Activated CD8-positive, alpha-beta memory T cell treated with anti-CD3 and anti-CD28 coated beads for 24 hours (primary cell): ENCODE measurements at places on chromosomes 7 and 10.

- DNase-seq, result no peak
These were observed 18.4 kb upstream of the MACROH2A2 start for GRCh38 chr10:70034232-70034631.

- no peak for DNase-seq
These were observed 148.4 kb downstream of the KLF6 start for GRCh38 chr10:3636356-3637181.

DNA sequence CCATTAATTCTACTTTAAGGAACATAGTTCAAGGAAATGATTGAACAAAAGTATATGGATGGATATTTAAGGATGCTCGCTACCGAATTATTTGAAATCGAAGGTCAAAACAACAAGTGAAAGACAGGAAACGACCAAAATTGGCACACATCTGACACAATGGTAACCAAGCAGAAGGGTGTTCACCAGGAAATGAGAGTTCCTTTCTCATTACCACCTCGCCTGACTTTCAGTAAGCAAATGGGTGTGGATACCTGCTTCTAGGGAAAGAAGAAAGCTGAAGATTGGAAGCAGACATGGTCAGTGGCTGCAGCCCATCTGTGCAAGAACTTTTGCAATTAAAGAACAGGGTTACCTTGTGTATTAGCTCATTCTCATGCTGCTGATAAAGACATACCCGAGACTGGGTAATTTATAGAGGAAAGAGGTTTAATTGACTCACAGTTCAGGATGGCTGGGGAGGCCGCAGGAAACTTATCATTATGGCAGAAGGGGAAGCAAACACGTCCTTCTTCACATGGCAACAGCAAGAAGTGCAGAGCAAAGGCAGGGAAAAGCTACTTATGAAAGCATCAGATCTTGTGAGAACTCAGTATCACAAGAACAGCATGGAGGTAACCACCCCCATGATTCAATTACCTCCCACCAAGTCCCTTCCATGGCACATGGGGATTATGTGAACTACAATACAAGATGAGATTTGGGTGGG lies 6.2 kb upstream of the TMEM273 start:
- DNase-seq, result no peak

GRCh38 chr10:34470307-34470706 lies 344.8 kb downstream of the PARD3 start:
- no peak for DNase-seq

GRCh38 chr10:57015187-57015586 lies 654.1 kb upstream of the ZWINT start:
- DNase-seq, result no peak

- DNase-seq, result no peak
These were observed 50.9 kb downstream of the ZNF467 start for GRCh38 chr7:149722356-149722957.

DNA sequence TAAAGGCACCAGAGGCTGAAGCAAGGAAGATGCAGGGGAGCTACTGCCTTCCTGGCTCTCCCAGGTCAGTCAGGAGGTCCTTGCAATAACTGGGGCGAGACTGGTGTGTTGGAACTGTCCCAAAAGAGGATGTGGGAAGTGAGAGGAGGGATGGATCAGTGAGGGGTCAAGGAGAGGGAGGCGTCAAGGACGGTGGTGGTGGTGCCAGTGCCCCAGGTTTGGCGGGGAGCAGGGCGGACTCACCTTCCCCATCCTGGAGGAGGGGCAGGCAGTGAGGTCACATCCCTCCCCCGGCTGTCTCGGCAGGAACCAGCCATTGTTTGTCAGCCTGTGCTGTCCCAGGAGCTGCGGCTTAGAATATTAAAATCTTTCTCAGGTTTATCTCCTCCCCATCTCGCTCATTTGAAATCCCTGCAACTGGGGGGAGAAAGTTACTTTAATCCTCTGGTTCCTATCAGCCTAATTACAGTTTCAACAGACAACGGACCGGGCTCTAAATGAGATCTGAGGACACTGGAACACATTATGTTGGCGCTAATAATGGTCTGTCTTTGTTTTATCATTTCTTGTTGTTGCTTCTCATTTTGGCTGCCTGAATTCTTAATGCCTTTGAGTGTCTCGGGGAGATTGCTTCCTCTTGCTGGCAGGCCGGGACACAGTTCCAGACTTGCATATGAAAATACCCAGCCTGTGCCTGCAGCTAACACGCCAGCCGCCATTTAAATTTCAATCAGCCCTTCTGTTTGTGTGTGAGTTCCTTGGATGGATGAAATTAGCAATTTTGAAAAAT lies 387.5 kb downstream of the RPS24 start:
- no peak for DNase-seq

- no peak for DNase-seq
These were observed 125.6 kb downstream of the CELF2 start for GRCh38 chr10:11143242-11143641.

DNA sequence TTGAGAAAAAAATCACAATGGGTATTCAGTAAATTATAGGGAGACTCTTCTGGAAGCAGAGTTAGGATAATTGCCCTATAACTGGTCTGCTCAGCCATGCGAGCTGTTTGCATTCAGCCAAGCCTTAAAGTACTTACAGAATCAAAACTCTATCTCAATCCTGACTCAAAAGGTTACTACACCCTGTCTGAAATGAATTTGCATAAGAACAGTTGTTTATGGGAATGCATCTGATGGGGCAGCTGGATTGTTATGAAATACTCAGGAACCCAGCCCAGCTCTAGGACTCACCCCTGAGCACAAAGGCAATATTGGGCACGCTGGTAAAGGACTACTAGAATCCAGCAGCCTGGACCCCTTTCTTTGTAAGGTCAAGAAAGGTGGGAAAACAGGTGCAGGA lies 38.8 kb downstream of the AKR1B15 start:
- DNase-seq, result no peak

DNA sequence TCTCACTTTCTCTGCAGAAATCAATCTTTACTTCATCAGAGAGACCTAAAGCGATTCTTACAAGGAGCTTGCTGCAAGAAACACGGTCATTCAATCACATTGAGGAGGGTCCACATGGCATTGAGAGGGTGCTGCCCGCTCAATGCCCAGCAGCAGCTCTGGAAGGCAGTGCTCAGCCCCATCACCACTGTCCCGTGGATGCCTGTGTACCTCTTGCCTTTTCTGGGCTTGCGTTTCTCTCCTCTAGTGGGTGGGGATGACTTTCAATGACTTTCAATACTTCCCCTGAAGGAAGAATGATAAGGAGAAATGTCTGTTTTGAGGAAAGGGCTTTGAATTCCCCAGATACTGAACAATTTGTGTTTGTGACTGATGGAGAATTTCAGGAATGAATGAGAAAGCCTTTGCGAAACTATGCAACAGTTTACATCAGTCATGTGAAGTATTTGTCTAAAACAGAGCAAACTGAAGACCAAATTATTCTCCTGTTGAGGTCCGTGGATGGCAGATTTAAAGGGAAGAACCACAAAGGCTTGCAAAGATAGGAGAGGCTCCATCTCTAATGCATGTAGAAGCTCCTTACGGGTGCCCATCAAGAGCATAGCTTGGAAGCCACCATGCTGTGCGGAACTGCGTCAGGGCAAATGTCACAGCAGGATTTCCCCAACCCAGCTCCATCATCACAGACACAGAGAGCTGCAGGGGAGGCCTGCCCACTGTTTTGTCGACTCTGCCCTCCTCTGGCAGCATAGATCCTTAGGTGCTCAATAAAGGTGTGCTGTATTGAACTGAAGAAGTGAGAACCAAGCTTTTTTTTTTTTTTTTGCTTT lies 6.6 kb upstream of the ZNF22 start:
- DNase-seq, result no peak

DNA sequence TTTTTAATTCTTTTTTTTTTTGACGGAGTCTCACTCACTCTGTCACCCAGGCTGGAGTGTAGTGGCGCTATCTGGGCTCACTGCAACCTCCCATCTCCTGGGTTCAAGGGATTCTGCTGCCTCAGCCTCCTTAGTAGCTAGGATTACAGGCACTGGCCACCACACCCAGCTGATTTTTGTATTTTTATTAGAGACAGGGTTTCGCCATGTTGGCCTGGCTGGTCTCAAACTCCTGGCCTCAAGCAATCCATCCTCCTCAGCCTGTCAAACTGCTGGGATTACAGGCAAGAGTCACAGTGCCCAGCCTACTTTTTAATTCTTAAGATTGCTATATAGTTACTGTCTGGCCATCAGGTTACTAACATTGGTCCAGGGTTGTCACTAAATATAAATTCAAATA lies 59.6 kb downstream of the ZNF277 start:
- DNase-seq, result no peak

GRCh38 chr7:30713392-30713791 lies 31.1 kb upstream of the CRHR2 start:
- no peak for DNase-seq

- no peak for DNase-seq
These were observed 172.0 kb downstream of the PRPF18 start for GRCh38 chr10:13758756-13759155.

DNA sequence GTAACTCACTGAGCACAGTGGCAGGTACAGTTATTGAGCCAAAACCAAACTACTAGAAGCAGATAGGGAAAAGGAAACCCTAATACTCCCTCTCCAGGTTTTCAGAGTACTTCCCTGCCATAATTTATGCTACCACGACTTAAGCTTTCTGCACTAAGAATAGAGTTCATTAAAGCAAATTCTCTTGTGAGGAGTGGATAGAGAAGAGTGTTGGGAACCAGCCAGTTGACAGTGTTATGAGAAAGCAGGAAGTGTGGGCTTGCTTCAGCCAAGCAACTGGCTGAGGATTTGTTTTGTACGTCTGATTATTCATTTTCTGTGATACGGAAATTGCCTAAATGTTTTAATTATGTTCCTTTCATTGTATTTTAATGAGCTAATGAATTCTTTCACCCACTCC lies 280.5 kb downstream of the KIF20B start:
- no peak for DNase-seq

DNA sequence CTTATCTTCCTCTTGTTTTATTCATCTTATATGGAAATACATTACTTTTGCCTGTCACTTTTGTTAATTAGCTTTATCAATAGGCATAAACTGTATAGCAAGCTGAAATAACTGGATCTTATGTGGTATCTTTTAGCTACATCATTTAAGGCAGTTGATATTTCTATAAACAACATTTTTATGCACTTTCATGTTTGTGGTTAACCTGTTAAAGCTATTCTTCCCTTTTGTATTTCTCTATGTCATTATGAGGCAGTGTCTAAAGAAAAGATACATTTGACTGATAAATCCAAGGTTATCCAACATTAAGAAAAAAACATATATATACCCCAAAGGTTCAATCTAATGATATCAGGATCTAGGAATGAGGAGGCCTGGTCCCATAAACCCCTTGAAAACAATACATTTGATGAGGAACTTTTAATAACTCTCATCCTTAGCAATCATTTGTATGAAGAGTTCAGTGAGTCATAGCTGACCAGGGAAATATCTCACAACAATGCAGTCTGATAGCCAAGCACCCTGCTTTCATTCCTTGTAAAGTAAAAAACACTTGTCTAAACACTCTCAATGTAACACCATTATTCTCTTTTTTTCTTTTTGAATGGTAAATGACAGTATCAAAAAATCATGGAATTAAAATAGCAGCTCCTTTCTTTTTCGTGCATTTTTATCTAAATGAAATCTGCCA lies 300.9 kb downstream of the NEBL start:
- DNase-seq, result no peak

GRCh38 chr7:37424995-37425394 lies 23.7 kb downstream of the ELMO1 start:
- DNase-seq, result no peak
